ENCODE measurements at places on chromosomes 6 and 20. TPM values are rescaled to one million over a fixed set of nuclear protein-coding genes. Genes with fewer than 3 reads are reported as not detected.

DNA sequence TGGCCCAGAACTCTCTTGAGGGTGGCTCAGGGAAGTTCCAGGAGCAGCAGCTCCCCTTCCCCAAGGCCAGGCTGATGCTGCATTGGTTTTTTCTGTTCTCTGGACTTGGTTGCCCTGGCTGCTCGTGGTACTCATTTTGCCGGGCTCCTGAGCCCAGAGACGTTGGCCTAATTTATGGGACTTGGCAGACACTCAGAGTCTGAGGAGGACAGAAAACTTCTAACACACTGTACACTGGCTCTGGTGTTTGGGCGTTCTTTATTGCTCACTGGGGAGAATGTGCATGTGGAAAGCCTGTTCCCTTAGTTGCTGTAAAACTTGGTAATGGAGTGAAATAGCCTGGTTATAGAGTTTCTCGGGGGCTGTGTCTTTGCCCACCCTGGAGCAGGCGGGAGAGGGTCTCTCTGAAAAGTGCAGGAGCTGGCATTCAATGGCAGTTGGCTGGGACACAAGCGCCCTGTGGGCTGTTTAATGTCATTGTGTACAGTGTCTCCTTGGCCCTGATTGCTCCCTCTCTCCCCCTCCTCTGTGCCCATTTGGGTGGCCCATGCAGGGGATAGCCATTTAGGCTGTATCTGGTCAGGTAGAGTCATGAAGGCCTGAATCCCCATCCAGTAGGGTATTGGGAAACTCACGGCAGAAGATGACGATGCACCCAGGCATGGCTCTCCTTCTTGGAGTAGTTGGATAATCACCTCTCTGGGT lies 109.3 kb downstream of the CDC5L start:
- no peak for DNase-seq

- peak; percentile 2 for DNase-seq
Measured at GRCh38 chr6:132734694-132735236, 20.9 kb upstream of the VNN1 start.

DNA sequence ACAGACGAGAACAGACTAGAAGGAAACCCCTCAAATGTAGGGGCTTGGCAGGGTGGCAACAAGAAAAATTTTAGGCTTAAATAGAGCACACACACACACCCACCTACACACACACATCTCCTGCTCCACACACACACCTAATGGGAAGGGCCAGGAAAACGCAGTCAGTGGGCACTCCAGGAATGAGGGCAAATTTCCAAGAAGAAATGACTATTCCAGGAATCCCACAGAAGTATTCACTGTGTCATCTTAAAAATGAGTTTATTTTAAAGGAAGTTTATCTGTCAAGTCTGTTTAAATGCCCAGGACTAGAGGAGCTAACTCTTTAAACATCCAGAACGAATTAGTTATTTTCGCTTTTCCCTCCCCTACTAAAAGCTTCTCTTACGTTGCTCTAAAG lies 13.0 kb downstream of the ALDH8A1 start:
- peak; percentile 45 for DNase-seq

SPATA25 gene
- total RNA-seq: 0.34 TPM

TAAR1 gene
- not detected for total RNA-seq

GRCh38 chr6:24257282-24257681 lies 100.6 kb downstream of the DCDC2 start:
- no peak for DNase-seq

DNA sequence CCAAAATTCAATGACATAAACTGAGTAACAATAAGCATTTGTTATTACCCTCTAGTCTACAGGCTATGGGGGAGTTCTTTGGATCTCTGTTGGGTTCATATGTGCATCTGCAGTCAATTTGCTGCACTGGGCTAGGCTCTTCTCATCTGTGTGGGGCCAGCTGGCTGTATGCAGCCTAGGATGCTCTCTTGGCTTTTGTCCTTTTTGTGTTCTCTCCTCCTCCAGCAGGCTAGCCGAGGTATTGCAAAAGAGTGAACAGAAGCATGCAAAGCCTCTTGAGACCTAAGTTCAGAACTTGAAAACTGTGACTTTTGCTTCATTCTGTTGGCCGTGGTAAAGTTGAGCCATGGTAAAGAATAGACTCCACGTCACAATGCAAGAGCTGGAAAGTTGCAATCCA lies 62.8 kb upstream of the FOXO3 start:
- peak; percentile 40 for DNase-seq

HCK gene
- total RNA-seq: not detected

GRCh38 chr6:108588586-108588985 lies 27.9 kb downstream of the FOXO3 start:
- DNase-seq: peak; percentile 83

MMS22L gene
- total RNA-seq: 25.0 TPM

ASXL1 gene
- 38.8 TPM for total RNA-seq

IMPG1 gene
- total RNA-seq: not detected

HAO1 gene
- not detected for total RNA-seq

DNA sequence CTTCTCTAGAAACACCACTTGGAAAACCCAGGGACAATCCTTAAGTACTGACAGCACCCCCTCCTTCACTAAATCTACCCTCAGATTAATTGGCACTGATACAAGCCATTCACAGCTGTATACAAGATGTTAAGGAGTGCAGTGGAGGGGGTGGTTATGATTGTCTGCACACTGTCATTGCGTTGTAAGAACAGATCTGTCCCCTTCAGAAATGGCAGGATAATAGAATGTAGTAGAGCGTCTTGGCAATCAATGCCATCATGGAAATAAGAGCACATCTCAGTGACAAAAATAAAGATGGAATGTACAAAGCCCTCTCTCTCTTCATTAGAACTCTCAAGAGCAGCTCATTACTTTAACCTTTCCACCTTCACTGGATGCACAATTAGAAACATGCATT lies 324.9 kb upstream of the TBX18 start:
- DNase-seq: no peak

GRCh38 chr6:9437836-9438235 lies 977.0 kb downstream of the TFAP2A start:
- peak; percentile 6 for DNase-seq

LRRC73 gene
- 0.07 TPM for total RNA-seq

DNA sequence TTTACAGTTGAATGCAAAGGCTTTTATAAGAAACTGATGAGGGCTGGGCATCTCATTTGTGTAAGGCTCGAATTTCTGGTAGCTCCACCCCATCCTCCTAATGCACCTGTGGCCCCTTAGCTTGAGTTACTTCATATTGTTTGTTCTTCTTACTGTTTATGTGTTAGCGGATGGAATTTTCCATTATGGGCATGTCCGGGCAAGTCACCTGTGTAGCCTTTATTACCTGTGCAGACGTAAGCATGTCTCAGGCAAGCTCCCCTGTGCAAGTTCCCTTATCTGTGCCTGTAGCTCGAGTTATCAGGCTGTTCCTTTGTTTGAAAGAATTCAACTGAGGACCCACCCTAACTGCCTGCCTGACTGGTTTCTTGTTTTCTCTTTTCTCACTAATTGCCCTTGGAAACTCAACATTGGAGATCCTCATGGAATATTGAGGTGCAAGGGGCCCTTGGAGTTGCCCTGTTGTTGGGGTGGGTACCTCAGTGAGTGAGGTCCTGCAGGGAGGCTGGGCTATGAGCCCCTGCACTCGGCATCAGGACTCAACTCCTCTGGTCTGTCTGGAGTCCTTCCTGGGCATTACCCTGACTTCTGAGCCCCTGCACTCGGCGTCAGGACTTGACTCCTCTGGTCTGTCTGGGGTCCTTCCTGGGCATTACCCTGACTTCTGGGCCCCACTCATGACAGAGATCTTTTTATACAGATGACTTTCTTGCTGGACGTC lies 207.9 kb upstream of the SULF2 start:
- DNase-seq: no peak

- DNase-seq: peak; percentile 24
Measured at GRCh38 chr6:113969888-113970804, 802 bp downstream of the HDAC2 start.

GRCh38 chr6:152257581-152257980 lies 379.6 kb downstream of the SYNE1 start:
- DNase-seq: no peak

- no peak for DNase-seq
Measured at GRCh38 chr20:51008718-51009117, 14.2 kb downstream of the KCNG1 start.

LY6G6C gene
- not detected for total RNA-seq

DNA sequence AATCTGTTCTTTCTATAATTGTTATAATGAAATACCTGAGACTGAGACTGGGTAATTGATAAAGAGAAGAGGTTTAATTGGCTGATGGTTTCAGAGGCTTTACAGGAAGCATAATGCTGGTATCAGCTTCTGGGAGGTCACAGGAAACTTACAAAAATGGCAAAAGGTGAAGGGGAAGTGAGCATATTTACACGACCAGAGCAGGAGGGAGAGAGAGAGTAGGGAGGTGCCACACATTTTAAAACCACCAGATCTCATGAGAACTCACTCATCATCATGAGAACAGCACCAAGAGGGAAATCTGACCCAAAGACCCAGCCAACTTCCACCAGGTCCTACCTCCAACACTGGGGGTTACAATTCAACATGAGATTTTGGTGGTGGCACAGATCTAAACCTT lies 2.6 kb upstream of the SIRPB1 start:
- DNase-seq: peak; percentile 3

VAPB gene
- total RNA-seq: 14.2 TPM

GRCh38 chr20:61419501-61419900 lies 167.4 kb downstream of the CDH4 start:
- no peak for DNase-seq

DNA sequence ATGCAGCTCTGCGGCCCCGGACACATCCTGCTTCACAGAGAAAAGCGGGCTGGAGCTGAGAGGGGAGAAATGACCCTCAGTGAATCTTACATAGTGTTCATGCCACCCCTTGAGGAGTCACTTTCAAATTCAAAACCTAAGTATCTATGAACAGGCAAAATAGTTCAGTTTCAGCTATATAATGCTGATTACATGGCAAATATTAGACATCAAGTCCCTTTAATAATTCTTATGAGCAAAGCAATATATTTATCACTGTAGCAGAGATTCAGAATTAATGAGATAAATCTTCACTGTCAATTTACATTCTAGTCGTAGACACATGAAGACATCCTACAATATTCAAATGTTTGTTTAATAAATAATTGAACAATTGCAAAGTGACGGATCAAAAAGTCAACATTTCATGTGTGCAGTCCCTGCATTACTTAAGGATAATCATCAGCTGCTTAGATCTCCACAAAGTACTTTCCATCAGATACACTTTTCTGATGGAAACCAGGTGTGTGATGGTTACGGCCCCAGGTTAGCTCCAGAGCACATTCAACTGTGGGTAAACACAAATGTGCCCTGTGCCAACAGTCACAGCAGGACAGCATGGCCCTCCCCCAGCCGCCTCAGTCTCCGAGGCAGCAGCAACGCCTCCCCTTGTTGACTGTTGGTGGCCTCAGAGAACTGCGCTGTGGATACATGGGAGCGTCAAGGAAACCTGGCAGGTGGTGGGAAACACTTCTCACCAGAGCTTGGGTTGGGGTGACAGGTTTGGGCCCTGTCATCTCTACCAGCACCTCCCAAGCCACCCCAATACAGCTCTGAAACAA lies 787 bp upstream of the PRR18 start:
- no peak for DNase-seq

HDGFL1 gene
- not detected for total RNA-seq

DNA sequence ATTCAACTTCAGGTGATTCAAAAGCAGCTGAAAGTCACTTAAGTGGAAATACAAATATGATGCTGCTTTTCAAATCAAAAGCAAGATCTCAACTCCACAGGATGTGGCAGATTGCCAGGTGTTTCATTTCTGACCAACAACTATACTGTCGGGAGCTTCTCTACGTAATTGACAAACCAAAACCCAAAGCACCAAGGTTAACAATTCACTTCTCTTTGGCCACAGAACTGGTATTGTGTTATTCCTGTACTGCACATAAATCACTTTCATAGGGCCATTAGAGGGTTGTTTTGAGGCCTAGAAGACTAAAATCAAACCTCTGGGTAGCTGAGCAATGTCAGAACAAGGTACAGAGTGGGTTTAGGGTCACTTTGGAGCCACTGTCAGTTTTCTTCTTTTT lies 169.7 kb downstream of the HAO1 start:
- DNase-seq: no peak

SPATS1 gene
- not detected for total RNA-seq

DNA sequence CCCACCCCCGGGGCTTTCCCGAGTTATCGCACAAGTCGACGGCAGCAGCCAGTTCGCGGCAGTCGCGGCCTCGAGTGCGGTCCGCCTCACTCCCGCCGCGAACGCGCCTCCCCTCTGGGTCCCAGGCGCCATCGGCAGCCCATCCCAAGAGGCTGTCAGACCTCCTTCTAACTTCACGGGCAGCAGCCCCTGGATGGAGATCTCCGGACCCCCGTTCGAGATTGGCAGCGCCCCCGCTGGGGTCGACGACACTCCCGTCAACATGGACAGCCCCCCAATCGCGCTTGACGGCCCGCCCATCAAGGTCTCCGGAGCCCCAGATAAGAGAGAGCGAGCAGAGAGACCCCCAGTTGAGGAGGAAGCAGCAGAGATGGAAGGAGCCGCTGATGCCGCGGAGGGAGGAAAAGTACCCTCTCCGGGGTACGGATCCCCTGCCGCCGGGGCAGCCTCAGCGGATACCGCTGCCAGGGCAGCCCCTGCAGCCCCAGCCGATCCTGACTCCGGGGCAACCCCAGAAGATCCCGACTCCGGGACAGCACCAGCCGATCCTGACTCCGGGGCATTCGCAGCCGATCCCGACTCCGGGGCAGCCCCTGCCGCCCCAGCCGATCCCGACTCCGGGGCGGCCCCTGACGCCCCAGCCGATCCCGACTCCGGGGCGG lies 1.6 kb downstream of the GNAS start:
- no peak for DNase-seq

- no peak for DNase-seq
Measured at GRCh38 chr6:88220493-88220892, 54.3 kb upstream of the CNR1 start.

PNPLA1 gene
- total RNA-seq: not detected

DNA sequence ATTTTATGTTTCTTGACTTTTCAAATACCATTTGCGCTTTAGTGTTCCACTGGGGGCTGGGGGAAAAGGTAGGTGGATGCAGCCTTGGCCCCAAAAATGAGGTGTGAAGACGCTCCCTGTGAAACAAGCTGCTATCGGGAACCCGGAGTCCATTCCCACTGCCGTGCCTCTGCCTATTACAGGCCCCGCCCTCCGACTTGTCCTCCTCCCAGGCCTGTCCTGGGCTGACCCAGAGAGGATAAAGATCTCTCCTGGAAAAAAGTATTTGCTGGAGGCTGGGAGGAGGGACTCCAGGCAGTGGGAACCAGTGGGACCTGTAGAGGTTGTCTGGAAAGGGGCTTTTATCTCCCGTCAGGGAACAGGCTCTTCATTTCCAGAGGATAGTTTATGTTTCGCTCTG lies 215.0 kb downstream of the SLC24A3 start:
- DNase-seq: no peak

APOBEC2 gene
- total RNA-seq: not detected

All from HT1080 (cell line).